ENCODE measurements at places on chromosomes 16 and 17.

GRCh38 chr17:7293159-7293558 lies 1.3 kb downstream of the YBX2 start:
- DNase-seq = no peak
- no peak overlapping the region for H3K4me3 ChIP-seq
- H3K27me3 ChIP-seq = peaks cover 20% of the 10 kb centered on the region

DNA sequence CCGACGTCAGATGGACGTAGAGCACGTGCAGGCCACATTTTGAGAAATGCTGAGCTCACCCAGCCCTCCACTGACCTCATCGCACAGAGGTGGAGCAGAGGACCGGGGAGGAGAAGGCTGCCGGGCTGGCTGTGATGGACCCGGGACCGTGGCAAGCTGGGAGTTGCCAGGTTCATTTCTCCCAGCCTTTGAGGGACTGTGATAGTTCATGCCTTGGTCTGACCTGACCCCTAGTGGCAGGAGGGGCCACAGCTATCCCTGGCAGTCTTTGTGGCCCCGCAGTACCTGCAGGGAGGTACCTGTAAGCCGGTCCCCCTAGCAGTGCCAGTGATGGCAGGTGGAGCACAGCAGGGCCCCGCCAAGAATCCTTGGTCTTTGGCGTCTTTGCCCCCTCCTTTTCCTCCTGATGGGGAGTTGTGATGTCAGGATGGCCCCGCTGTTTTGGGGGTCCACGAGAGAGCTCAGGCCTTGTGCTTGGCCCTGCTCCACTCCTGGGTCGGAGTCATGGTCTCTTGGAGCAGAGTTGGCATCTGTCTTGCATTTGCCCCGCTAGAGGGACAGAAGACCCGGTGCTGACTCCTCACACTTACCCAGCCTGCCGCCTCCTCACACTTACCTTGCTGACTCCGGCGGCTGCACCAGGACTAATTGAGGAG lies 50.4 kb downstream of the OR1D5 start:
- H3K27me3 ChIP-seq = no peaks in the 10 kb centered on the region
- no peaks in the 10 kb centered on the region for H3K36me3 ChIP-seq
- H3K4me3 ChIP-seq = no peak overlapping the region
- DNase-seq = peak; percentile 62
- H3K27ac ChIP-seq = no peak overlapping the region

- DNase-seq = no peak
- H3K36me3 ChIP-seq = no peaks in the 10 kb centered on the region
- H3K27me3 ChIP-seq = no peaks in the 10 kb centered on the region
- H3K27ac ChIP-seq = no peak overlapping the region
- H3K4me1 ChIP-seq = no peaks in the 10 kb centered on the region
- H3K4me3 ChIP-seq = no peak overlapping the region
Measured at GRCh38 chr17:80424261-80424660, 9.3 kb downstream of the ENDOV start.

GRCh38 chr17:28519236-28519635 lies 13.1 kb downstream of the FOXN1 start:
- H3K36me3 ChIP-seq = no peaks in the 10 kb centered on the region
- no peaks in the 10 kb centered on the region for H3K27me3 ChIP-seq
- no peaks in the 10 kb centered on the region for H3K4me1 ChIP-seq
- DNase-seq = no peak
- H3K4me3 ChIP-seq = no peak overlapping the region
- no peak overlapping the region for H3K27ac ChIP-seq

GRCh38 chr17:31561469-31562375 lies 170.2 kb downstream of the RAB11FIP4 start:
- H3K27ac ChIP-seq = peak overlapping the region; percentile 91
- DNase-seq = peak; percentile 77
- no peaks in the 10 kb centered on the region for H3K27me3 ChIP-seq
- peaks cover 3% of the 10 kb centered on the region for H3K36me3 ChIP-seq
